ENCODE measurements at places on chromosomes 16 and 17.

DNA sequence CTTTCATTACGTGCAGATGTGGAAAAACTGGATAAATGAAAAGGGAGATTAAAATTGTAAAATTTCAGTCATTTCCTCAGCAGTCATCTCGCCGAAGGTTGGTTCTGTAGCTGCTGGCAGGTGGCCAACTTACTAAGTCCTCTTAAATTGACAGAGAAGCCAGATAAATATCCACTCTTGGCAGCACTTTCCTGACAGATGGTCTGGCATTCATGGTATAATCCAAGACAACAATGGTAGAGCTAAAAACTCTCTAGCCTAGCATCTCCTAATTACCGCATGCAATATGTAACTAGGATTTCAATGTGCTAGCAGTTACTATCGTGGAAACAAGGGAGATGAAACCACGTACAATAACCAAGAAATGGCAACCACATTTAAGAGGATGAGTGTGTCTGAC, 306.3 kb downstream of the CNTNAP4 start:
- DNase-seq = no peak

DNA sequence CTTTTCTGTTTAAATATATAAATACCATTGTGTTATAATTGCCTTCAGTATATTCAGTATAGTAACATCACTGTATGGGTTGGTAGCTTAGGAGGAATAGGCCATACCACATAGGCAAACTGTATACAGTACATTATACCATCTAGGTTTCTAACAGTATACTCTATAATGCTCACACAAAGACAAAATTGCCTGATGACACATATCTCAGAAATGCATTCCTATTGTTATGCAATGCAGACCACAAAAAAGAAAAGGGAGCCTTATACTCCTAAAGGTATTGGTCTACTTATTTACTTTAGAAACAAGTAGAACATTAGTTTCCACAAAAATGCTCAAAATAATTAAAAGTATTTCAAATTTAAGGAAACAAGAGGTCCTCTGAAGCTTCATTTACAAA, 47.9 kb downstream of the SETD6 start:
- no peak for DNase-seq

GRCh38 chr16:73131156-73131862, 83.4 kb upstream of the ZFHX3 start:
- DNase-seq = no peak

GRCh38 chr17:77901481-77901880, 57.0 kb upstream of the TNRC6C start:
- no peak for DNase-seq

DNA sequence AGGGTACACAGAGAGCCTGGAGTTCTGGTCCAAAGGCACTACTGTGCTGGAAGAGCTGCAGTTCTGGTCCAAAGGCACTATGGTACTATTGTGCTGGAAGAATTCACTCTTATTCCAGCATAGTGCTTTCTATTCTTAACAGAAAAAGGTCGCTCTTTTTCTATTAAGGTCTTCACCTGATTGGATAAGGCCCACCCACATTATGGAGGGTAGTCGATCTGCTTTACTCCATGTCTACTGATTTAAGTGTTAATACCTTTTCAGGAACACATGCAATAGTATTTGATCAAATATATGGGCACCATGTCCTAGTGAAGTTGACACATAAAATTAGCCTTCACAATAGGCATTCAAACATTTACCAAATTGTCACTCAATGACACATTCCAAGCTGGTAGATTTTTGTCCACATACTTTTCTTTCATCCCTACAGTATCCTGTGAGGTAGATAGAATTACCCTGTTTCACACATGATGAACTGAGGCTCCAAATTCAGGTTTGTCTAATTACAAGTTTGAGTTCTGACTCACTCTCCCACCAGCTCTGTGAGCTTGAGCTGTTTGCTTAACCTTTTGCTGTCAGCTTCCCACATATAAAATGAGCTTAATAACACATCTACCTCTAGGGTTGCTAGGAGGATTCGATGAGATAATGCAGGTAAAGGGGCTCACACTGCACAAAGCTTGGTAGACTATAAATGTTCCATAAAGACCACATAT, 129.9 kb downstream of the AIPL1 start:
- DNase-seq = no peak

DNA sequence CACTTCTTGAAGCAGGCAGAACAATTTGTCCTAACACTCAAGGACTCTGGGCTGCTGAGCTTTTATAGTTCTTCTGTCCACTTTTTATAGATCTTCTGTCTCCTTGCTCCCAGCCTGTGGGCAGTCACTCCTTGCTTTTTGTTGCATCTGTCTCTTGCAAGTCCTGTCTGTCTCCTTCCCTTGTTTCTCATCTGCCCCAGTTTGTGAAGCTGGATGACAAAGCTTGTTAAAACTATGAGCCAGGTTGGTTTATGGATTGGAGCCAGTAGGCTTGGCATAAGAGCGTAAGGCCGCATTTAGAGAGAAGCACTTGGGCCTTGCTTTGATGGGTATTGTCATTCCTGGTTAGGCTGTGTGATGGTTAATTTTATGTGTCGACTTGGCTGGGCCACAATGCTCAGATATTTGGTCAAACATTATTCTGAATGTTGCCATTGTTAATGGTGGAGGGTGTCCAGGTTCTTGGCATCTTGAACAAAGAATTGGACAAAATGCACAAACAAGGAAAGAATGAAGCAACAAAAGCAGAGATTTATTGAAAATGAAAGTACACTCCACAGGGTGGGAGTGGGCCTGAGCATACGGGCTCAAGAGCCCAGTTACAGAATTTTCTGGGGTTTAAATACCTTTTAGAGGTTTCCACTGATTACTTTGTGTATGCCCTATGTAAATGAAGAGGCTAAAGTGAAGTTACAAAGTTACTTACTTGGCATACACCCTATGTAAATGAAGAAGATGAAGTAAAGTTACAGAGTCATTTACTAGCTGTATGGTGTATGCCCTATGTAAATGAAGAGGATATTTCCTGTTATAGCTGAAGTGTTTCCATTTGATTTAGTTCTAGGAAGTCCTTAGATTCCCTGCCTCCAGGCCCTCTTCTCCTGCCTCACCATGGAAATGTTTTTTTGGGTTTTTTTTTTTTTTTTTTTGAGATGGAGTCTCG, 8.0 kb upstream of the CPPED1 start:
- DNase-seq = no peak

DNA sequence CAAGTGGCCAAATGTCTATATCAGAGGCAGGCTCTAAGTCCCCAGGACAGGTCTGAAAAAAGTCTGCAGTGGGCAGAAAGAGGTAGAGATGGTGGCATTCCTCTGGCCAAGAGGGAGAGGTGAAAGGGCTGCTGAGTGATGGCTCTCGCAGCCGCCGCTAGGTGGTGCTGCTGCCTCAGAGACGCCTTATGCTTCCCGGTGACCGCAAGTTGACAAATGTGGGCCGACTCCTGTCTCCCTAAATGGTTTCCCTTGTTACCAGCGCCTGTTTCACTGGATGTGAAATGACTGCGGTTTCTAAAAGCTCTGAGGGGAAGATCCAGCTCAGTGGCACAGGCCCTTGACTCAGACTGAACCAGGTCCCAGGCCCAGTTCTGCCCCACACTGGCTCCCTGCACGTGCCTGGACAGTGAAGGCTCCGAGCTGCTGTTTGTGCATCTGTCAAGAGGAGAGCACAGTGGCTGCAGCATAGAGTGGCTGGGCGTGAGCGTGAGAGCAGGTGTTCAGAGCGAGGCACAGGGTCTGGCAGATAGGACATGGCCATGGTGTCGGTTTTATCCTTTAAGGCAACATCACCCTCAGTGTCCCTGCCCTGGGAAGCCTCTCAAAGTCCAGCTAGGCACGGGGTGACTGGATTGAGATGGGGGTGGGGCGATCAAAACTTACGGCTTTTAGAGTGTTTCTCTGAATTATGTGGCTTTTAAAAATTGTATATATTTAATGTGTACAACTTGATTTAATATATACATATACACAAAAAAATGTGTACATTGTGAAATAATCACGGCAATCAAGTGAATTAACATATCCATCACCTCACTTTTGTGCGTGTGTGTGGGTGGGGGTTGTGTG, 19.9 kb downstream of the CLEC16A start:
- DNase-seq = peak; percentile 83

GRCh38 chr17:29156781-29157180, 23.4 kb downstream of the MYO18A start:
- DNase-seq = no peak

GRCh38 chr17:73566905-73567782, 77.1 kb downstream of the SDK2 start:
- DNase-seq = no peak

GRCh38 chr16:58459344-58460218, 40.4 kb upstream of the NDRG4 start:
- DNase-seq = no peak

DNA sequence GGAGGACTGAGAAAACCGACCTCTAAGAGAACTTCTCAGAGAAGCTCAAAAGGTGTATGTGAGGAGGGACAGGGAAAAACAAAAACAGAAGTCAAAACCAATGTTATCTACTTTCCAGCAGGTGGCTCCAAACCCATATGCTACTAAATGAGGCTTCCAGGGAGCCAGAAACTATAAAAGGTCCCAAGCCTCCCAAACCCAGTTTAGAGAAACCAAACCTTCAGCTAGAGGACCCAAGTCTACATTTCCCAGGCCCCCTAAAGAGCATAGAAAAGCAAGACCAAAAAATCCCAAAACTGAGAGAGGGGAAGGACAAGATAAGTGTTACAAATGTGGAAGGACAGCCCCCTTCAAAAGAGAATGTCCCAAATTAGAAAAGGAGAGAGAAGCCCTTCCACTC, 3.7 kb downstream of the HPR start:
- no peak for DNase-seq

DNA sequence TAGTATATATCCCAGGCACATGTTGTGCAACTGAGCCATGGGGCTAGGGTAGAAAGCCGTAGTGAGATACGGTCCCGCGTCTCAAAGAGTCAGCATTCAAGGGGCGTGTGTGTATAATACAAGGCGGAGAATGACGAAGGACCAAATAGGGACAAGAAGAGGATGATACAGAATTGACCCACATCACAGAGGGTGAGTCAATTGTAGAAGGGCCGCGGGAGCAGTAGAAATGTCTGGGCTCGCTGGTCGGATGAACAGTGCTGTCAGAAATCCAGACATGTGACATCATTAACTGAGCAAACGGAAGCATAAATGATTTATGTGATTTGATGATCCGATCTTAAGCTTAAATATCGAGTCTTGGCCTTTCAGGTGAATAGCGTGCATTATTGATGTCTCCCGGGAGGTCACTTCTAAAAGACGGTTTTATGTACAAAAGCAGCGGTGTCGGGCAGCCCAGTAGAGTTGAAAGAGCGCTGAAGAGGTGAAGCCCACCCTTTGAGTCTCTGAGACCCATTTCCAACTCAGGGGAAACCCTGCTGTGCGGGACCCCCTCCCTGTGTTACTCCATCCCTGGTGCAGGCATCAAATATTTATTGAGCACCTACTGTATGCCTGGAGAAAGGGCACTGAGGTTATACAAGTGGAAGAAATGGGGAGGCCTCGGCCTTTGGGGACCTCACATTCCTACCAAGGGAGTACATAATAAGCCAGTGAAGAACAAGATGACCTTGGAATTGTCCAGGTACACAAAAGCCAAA, 45.1 kb downstream of the ATP2C2 start:
- DNase-seq = no peak

GRCh38 chr17:30599428-30600059, 122.3 kb downstream of the GOSR1 start:
- no peak for DNase-seq

DNA sequence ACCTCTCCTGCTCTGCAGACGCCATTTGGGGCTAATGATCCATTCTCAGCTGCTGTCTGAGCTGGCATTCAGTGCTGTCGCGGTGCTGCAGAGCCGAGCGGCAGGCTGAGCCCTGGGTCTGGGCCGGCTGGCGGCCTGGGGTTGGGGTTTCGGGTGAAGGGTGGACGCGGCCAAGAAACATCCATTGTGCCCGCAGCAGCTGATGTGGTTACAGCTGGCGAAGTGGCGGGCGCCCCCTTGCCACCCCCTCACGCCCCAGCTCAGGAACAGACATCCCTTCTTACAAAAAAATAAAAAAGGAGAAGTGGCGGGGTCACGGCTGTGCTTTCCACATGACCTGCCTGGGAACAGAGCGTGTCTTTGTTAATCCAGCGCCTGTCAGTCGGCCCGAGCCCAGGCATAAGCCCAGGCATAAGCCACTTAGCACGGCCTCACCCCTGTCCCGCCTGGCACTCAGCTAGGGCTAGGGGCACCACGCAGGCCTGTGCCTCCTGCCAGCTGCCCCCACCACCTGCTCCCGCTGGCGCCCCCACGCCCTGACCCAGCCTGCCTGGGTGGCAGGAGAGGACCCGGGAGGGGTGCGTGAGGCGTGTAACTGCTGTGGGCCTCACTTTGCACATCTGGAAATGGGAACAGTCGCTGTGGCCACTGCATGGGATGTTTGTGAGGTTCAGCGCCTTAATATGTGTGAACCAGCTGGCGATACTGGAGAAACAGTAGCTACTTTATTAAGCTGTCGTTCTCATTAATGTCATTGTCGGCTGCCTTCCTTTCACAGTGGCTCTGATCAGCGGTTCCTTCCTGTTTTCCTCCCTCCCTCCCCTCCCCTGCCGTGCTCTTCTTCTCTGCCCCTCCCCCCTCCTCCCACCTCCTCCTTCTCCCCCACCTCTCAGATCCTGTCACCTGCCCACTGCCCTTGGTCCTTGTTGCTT, 197.7 kb upstream of the CIBAR2 start:
- DNase-seq = no peak

- no peak for DNase-seq
These were observed 6.4 kb downstream of the CMTM2 start for GRCh38 chr16:66585481-66586239.

DNA sequence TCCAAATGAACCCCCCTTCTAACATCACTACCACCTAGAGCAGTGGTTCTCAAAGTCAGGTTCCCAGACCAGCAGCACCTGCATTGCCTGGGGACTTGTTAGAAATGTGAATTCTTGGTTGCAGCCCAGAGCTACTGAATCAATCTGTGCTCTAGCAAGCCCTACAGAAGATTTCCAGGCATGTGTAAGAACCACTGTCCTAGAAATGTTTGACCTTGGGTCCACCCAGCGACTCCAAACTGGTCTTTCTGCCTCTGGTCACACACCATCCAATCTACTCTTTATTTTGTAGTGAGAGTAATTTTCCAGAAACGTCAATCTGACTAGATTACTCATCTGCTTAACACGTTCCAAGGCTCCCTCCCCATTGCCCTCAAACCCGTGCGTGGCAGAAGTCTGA, 169.9 kb downstream of the HAPSTR1 start:
- DNase-seq = no peak

GRCh38 chr16:684071-684794, at the start of gene JMJD8:
JMJD8 (minus strand) TSS chr16:684334; CDS start chr16:684319, 15 bp downstream.
- DNase-seq = peak; percentile 94

DNA sequence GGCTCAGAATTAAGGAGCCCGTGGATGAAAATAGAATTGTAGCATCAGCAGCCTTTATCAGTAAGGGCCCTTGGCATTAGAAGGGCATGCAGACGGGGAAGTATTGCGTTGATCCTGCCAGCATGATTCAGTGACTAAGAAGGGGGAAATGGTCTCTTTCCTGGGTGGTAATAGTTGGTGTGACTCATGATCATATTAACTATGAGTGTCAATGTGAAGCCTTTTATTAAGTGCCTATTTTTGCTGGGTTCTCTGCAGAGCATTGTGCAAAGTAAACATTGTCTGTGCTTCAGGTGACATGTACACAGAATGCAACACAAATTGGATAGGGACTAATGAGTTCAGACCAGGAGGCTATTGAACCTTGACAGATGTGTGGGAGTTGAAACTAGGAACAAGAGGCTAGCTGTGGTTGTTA, 24.5 kb downstream of the RCVRN start:
- no peak for DNase-seq

- DNase-seq = no peak
These were observed 13.4 kb downstream of the NATD1 start for GRCh38 chr17:21239680-21240368.

GRCh38 chr17:3982113-3982512, 17.9 kb upstream of the ATP2A3 start:
- DNase-seq = no peak

- no peak for DNase-seq
These were observed 4.8 kb downstream of the ARRB2 start for GRCh38 chr17:4715063-4715744.

Measured in stimulated activated CD8-positive, alpha-beta memory T cell treated with anti-CD3 and anti-CD28 coated beads, Interleukin-2, amount 100 ng/mL, for 48 hours (primary cell).